Effector CD4-positive, alpha-beta T cell (primary cell): ENCODE measurements at places on chromosomes 3 and 15.

GRCh38 chr3:43505351-43505750 lies 116.5 kb downstream of the ANO10 start:
- DNase-seq, result no peak

DNA sequence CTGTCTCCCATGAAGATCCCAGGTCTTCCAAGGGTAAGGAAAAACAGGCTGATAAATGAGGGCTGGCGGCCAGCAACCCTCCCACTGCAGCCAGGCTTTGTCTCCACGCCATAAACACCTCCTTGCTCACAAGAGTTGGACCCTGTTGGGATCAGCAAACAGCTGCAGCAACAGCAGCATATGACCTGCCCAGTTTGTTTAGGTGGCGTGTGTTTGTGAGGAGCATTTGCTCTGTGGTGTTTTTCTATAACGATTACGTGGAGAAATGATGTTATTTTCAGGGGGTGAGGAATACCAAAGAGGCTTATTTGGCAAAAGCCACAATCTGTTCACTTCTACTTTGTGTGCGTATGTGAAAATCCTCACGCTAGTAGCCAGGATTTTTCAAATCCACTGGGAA lies 58.5 kb downstream of the RFTN1 start:
- no peak for DNase-seq

DNA sequence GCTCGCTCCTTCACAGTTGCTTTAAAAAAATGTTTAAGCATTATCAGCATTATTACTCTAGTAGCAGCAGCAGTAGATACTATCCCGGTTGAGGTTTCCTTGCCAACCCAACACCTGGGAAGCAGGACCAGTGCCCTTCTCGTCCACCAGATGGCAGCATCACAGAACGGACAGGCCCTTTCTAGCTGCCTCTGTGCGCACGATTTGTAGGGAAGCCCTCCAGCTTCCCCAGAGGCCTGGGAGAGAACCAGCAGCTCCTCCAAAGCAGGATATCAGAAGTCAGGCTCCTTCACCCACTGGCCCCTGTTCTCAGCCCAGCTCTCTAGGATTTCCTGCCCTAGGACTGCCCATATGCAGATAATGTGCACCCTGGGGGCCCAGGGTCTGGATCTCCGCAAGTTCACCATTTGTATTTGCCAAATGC lies 16.8 kb upstream of the ESYT3 start:
- DNase-seq, result peak; percentile 43

GRCh38 chr3:113096188-113096892 lies 105.6 kb downstream of the GTPBP8 start:
- DNase-seq, result no peak

DNA sequence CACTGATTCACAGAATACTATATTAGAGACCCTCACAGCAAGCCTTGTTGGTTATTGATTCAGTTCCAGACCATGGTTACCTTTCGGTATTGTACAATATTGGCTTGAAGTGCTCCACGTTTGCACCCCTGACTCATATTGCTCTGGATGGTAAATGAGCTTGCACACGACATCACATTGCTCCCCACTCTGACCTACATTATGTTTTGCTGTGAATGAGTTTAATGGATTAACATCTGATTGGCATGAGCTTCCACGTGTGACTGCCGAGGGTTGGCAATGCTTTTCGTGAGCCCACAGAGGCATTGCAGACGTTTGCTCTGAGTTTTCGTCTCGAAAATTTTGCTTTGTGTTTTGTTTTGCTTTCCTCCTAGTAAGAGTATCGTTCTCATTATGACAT lies 225.8 kb upstream of the ICE2 start:
- DNase-seq, result no peak
